ENCODE measurements at places on chromosomes 6 and 20.

DNA sequence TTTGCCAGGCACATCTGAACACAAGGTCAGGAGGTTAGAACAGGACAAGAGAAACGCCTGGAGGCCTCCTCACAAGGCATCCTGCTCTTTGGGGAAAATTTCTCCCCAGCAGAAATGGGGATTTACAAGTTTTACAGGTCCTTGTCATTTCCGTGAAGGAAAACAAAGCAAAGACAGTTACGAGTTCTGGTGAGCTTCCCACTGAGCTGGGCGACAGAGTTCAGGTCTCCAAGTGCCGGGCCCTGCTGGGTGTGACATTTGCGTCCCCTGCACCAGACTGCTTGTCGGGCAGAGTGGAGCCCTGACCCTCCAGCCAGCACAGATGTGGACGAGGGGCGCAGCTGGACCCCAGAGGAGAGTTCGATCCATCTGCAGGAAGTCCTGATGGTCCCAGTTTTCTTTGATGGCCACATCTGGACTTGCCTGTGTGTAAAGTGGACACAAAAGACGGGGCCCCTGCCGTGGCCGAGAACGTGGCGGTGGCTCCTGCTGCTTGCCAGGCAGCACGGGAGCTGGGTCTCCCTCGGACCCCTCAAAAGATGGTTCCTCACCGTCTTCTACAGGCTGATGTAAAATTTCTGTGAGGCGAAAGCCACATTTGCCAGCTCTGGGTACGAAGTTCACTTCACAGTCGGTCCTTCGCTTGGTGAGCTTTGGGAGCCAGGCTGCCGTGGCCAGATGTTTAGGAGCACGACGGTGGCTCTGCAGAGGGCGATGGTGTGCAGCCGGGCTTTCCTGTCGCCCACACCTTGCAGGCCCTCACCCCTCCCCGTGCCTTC is 5.2 kb upstream of the ADRM1 start:
- DNase-seq: no peak

- DNase-seq: no peak
These were observed 35.4 kb downstream of the FBXO9 start for GRCh38 chr6:53100561-53100960.

GRCh38 chr6:163281634-163282033 is 132.9 kb upstream of the QKI start:
- DNase-seq: no peak

DNA sequence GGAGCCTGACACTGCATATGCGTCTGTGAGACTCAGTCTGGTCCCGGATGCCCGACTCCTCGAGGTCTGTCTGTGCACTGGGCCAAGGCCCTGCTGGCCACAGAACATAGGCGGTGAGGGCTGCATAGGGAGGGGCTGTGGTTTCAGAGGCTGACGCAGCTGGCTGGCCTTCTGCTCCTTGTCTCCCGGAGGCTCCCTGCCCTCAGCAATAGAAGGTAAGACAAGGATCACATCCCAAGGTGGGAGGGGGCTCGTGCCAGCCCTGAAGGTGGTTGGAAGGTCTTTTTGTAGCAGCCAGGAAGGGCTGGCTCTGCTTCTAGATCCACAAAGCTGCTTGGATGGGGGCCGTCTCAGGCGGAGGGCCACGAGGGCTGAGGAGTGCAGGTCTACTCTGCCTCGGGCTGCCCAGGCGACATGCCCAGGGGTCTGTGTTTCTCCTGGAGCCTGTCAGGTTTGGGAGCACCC is 239.8 kb upstream of the SULF2 start:
- no peak for DNase-seq

- no peak for DNase-seq
These were observed 144.5 kb downstream of the LPA start for GRCh38 chr6:160519603-160520042.

DNA sequence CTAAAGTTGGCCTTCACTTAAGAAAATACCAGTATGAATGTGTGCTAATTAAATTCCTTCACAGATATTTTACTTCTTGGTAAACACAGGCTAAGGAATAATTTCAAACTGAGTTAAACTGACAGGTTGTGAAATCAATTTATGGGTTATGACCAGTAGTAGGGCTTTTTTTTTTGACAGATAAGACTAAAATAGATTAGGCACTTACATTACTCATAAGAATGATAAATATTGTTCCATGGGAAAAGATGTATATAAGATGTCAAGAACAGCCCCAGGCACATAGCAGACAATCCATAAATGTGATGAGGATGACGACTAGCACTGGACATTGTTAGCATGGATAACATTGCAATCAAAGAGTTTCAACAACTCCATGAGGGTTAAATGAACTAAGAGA is 22.9 kb downstream of the NT5E start:
- no peak for DNase-seq

GRCh38 chr6:91485047-91485446 is 898.2 kb upstream of the MAP3K7 start:
- no peak for DNase-seq

GRCh38 chr20:46351357-46352058 is 43.2 kb upstream of the CDH22 start:
- no peak for DNase-seq

DNA sequence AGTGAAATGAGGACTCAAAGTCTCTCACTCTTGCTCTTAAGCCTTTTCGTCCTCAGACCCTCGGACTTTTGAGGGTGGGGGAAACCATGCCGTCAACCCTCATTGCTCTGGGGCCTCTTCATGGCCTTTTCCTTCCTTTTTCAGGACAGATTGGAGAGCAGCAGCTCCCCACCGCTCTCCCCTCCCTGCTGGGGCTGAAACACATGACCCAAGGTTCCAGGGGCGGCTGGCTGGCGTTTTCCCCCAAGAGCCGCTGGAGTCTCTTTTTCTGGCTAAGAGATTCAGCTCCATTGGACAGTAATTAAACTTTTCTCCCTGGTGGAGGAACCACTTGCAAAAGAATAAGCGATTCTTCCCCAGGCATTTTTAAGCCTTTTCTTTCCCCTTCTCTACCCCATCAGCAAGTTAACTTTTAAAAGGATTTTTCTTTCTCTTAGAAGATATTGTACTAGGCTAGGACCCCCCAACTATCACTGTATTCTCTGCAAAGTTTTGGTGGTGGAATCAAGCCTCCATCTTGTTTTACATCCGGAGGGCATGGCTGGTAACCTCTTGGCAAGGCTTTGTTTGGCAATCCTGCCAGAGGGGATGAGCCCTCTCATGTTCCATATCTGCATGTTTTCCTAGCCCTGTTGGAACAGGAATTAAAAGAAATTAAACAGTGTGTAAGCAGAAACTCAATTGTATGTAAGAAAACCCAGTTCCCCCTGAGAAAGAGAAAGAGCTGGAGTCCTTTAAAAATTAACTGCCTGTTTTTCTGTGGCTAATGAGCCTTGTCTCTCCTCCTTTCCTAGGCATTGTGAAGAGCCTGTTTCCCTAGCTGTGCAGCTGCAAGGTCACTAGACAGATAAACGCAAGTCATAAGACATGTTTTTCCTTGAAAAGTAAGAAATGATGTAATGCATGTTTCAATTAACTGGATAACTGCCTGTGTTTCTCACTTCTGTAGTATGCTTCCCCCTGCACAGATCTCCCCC is 100.8 kb upstream of the GPR6 start:
- DNase-seq: no peak

DNA sequence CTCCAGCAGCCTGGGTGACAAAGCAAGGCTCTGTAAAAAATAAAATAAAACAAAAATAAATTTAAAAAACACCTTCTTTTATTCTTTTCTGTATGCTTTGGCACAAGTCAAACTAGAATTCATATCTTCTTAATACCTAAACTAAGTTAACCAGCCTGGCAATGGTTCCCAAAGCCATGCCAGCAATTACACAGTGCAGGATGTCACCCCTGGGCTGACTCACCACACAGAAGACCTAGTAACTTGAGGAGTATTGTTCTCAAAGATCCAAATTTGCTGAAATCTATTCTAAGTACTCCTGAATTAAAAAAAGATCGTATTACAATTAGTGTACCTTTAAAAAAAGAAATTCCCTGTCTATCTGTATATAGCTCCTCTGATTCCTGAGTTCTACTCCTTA is 162.7 kb upstream of the SGK1 start:
- DNase-seq: no peak

DNA sequence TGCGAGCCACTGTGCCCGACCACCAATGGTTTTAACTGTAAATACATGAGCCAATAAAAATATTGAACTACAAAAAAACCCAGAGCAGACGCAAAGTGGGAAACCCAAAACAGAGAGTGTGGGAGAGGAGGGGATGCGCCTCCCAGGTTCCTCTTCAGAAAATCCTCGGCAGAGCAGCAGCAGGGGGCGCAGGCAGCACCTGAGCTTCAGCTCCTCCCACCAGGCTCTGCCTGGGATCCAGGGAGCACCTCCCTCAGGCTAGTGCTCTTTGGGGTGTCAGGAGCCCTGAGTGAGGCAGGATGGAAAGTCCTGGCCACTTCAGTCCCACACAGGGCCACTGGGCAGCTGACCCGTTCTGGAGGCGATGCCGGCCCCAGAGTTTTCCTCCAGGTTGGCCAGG is 536.9 kb upstream of the CDH4 start:
- DNase-seq: no peak

DNA sequence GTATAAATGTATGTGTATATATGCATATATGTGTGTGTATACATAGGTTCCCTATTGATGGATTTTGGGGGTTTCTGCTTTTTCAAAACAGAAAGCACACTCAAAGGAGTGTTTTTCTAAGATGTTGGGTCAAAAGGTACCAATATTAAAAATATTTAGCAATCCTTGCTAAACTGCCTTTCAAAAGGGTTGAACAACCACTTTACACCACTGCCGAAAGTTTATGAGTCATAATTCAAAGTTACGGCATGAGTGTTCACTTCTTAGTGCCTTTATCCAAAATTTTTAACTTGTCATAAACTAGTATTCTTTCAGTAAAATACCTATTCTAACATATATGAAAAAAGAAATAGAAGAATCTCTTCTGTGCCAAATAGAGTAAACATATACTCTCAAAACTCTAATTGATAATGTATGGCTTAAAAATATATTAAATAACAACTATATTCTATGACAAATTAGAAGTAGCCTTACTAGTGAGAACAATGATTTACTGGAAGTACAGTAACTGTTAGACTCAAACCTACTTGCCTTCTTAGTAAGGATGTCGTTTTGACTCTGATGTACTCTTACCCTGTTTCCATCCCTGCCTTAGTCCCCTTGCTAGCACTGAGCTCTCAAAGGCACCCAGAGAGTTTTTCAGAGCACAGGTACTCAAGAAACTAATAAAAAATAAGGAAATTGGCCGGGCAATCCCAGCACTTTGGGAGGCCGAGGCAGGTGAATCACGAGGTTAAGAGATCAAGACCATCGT is 136.1 kb downstream of the INSM1 start:
- DNase-seq: no peak

GRCh38 chr6:120122401-120122800 is 772.8 kb upstream of the MAN1A1 start:
- DNase-seq: no peak

DNA sequence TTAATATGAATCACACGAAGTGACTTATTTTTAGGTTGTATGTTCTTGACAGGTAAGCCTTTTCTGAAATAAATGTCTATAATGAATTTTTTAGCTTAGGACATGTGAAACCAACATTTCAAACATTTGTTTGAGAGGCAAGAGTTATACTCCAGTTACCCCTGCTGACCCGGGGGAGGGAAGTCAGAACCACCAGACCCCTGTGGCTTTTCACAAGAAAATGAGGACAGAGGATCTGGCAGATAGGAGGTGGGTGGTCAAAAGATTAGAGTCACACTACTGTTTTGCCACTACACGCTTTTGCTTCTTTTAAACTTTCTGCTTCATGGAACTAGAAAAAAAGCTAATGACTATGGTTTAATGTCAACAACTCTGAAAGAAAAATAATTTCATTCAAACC is 27.5 kb upstream of the ADGRF4 start:
- DNase-seq: no peak

DNA sequence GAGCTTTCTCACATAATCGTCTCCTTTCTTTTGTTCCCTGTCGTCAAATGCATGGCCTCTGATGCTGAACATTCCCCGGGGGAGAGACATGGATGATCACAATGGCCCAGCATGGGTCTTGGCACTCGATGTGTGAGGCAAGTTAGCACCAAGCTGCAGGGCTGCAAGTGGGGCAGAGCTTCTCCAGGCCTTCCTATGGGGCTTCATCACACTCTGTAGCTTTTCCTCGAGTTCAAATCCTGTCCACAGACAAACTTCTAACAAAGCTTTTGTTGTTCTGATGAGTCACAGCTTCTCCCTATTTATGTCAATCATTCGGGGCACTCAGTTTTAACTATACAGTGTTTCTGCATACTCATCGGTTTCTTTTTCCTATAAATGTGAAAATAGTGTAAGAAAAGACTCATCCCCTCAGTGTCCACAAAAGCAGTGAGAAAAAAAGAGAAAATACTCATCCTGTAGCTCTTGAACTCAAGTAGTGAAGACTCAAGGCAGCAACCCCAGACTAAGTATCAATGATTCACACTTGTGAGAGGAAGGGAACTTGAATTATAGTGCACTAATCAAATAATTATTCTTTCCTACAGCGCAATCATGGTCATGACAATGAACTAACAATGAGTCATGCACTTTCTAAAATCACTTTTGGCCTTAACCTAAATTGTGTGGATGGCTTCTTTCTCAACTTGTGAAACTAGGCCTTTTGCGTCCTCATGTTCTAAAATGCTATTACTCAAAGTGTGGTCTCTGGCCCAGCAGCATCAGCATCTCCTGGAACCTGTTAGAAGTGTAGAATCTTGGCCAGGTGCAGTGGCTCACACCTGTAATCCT is 68.4 kb upstream of the NOX3 start:
- DNase-seq: no peak

DNA sequence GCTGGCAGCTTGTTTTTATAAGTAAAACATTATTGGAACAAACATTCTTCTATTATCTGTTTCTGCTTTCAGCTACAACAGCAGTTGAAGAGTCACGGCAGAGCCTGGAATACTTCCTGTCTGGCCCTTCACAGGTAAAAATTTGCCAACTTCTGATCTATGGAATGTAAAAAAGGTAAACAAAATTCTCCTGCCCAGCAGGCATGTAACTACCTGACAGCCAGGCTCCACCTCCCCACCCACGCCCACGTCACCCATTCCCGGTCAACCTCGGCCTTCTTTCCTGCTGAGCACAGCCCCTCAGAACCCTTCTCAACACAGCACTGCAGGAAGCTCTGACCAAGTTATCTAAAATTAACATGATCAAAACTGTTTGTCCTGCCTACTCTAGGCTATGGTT is 166.0 kb downstream of the DLL1 start:
- peak; percentile 8 for DNase-seq

GRCh38 chr6:30007132-30007764 is 53.8 kb upstream of the POLR1H start:
- DNase-seq: no peak

GRCh38 chr6:164854526-164854925 is 454.9 kb downstream of the C6orf118 start:
- no peak for DNase-seq

GRCh38 chr6:144654506-144654905 is 369.4 kb downstream of the UTRN start:
- no peak for DNase-seq

- no peak for DNase-seq
These were observed 810.7 kb downstream of the MAFB start for GRCh38 chr20:39878320-39878719.

GRCh38 chr6:141874930-141875602 is 257.7 kb upstream of the GJE1 start:
- no peak for DNase-seq

GRCh38 chr20:24158281-24158680 is 169.7 kb upstream of the GGTLC1 start:
- no peak for DNase-seq

GRCh38 chr6:168170841-168171601 is 92.0 kb upstream of the FRMD1 start:
- no peak for DNase-seq
